ENCODE measurements at places on chromosomes 1 and 21.

DNA sequence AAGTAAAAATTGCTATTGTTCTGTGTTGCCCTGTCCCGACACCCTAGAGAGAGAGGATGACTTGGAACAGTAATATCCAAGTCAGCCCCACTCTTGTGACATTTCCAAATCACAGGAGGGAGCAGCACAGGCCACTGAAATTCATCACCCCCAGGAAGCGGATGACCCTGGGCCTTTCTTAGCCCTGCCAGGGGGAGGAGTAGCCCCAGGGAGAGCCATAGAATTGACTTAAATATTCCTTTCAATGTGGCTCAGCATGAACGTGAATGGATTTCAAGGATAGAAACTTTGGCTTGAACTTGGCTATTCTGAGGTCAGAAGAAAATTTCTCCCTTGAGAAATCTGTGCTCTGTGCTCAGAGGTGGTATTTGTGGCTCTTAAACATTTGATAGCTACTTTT, 80.6 kb downstream of the CENPF start:
- DNase-seq: no peak

DNA sequence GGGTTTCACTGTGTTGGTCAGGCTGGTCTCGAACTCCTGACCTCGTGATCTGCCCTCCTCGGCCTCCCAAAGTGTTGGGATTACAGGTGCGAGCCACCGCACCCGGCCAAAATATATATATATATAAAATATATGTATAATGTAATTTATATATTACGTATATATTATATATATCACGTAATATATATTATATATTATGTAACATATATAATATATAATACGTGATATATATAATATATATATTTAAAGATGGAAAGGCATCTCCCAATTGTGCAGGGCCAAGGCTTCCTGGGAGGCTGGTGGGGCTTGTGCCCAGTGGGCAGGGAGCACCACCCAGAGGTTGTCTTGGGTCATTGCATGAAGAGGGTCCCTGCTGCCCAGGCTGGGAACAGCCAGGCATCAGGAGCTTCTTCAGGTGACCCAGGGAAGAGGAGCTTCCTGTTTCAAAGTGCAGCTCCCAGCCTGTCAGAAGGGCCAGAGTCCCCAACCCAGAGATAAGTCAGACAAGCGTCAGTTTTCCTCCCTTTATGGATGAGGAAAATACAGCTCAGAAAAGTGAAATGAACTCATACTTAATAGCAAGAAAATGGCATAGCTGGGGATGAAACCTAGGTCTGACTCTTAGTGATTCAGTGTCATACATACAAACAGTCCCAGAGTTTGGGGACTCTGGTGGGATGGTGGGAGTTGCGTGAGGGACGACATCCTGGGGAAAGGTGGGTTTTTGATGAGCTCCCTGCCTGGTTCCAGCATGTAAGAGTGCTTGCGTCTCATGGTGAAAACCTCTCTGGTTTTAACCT, 12.0 kb downstream of the UBE2Q1 start:
- peak; percentile 18 for DNase-seq

- no peak for DNase-seq
These were observed 2.3 kb upstream of the AUNIP start for GRCh38 chr1:25861316-25862286.

GRCh38 chr1:89339039-89339438, 24.8 kb upstream of the GBP6 start:
- no peak for DNase-seq

DNA sequence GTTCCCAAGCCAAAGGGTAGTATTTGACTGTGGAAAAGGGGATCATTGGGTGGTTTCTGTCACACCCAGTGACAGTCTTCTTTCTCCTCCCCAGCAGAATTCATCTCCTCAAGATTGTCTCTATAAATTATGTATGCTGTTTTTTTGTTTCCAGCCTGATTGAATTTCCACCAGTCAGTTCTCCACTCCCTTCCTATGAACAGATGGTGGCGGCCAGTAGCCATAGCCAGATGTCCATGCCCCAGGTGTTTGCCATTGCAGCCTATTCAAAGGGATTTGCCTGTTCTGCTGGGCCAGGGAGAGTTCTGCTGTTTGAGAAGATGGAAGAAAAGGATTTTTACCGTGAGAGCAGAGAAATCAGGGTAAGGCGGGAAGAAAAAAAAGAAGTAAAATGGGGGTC, 12.9 kb downstream of the CFAP57 start:
- no peak for DNase-seq

DNA sequence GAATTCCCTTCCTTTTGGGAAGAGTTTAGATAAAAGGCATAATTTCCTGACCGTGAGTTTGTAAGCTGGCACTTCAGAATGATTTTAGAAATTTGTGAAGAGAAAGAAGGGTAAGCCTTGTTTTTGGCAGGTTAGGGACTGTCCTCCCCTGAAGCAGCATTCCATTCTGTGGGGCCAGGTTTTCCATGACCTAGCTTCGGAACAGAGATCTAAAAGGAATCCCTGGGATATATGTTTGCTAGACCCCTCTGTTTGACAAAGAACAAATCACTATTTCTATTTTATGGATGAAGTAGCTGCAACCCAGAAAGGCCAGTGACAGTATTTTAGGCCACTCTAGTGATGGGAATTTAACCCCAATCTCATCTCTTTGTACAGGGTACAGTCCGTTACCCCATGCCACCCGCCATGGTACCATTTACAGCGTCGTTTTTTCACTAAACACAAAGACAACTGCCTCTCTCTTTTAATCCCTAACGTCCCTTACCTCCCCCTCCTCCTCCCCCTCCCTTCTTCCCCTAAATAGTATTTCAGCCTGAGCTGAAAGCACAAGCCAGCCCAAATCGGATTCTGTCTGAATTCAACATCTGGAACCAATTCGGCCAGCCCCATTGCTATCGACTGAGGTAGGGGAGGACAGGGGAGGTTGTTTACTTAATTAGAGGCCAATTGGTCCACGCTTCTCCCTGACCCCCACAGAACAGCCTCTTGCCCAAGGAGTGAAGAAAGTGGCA, 23.4 kb upstream of the IKBKE start:
- DNase-seq: no peak

DNA sequence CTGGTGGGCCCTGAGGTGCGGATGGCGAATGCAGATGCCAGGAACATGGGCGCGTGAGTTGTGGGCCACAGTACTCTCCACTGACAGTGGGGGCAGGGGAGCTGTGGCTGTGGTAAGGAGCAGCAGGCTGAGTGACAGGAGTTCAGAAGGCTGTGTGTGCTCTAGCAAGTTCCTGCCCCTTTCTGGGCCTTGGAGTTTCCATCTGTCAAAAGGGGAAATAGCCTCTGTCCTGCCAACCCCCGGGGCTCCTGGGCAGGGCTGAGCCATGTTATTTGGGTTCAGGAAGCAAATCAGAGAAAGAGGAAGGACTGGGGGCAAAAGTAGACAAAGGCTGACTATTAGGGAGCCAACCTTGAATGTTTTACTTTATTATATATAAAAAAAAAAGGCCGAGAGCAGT, 19.5 kb upstream of the MFN2 start:
- no peak for DNase-seq

DNA sequence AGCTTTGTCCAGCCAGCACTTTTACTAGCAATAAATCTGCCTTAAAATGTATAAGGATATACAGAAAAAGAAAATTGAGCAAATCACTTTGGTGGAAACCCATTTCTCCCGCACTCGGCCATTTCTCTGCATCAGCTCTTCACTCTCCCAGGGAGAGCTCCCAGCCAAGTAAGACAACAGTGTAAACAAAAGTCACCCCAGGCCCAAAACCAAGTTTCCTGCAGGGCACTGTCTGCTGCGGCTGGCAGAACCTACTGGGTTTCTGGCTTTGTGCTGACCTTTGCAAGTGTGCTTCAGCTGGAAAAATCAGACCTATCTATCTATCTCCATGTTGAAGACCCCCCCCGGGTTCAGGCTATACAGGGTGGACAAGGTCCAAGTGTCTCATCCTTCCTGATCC, 476.7 kb upstream of the CAMK1G start:
- no peak for DNase-seq

GRCh38 chr1:27296773-27297291, 25.1 kb upstream of the TMEM222 start:
- DNase-seq: peak; percentile 62

DNA sequence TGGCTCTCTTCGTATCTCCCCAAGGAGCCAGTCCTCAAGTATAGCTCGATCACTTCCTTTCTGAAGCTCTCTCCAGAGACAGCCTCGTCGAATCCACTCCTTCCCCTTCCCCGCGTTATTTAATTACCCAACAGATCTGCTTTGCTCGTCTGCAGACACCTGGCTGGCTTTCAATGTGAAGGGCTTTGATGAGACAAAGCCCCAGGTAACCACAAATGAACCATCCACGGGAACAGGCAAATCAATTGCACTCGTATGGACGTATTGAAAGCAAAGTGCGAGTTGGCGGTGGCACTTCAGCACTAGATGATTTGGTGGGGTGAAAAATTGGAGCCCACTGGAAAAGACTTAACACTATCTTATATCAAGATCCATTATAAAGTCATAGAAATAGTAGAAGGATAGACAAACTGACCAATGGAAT, 364 bp upstream of the BCAR3 start:
- DNase-seq: no peak

- DNase-seq: no peak
These were observed 28.3 kb upstream of the ACOT11 start for GRCh38 chr1:54519709-54520108.

GRCh38 chr1:116911188-116911553, 1.5 kb downstream of the PTGFRN start:
- no peak for DNase-seq

GRCh38 chr1:7383671-7384520, 387.2 kb upstream of the VAMP3 start:
- DNase-seq: no peak

DNA sequence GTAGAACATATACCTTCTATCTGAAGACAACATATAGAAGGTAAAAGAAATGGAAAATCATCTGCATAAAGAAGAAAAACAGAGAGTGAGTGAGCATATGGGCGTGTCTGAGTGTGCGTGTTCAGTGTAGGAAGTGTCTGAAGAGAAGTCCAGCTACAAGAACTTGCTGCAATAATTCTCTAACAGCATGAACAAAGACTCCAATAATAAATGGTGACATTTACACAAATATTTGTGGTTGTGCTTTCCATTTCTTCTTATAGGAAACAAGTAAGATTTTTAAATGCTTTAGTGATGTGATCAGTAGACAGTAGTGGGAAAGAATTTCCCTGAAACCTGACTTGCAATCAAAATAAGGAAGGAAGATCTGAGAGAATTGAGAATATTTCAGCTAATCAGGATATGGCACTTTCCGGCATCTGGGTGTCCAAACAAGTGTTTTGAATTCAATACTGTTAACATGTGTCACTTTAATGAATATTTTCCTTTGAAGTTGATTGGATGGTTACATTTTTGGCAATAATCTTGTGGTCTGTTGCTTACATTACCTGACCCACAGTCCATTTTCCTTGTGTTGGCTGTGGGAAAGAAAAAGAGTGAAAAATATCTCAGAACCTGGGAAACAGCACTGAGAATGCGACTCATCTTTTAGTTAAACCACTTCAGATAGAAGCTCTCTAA, 154.0 kb downstream of the TGFB2 start:
- no peak for DNase-seq

GRCh38 chr1:84069236-84069845, 70.4 kb upstream of the TTLL7 start:
- no peak for DNase-seq

DNA sequence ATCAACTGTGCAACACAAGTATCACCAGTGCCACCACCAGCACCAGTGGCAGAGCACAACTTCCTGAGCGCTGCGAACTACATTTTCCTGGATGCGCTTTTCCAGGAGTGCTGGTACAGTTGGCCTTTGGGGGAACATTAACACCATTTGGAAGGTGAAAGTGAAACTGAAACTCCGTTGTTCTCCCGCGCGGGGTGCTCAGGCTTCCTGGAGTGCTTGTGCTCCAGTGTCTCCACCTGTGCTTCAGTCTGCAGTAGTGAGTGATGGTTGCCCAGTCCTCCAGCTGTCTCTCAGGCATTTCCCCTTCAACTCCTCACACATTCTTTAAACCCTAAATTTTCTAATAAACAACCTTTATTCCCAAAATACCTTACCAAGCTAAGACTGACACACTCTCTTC, 187.8 kb downstream of the LRRIQ3 start:
- DNase-seq: no peak

GRCh38 chr1:226091461-226091860, 28.9 kb downstream of the H3-3A start:
- no peak for DNase-seq

DNA sequence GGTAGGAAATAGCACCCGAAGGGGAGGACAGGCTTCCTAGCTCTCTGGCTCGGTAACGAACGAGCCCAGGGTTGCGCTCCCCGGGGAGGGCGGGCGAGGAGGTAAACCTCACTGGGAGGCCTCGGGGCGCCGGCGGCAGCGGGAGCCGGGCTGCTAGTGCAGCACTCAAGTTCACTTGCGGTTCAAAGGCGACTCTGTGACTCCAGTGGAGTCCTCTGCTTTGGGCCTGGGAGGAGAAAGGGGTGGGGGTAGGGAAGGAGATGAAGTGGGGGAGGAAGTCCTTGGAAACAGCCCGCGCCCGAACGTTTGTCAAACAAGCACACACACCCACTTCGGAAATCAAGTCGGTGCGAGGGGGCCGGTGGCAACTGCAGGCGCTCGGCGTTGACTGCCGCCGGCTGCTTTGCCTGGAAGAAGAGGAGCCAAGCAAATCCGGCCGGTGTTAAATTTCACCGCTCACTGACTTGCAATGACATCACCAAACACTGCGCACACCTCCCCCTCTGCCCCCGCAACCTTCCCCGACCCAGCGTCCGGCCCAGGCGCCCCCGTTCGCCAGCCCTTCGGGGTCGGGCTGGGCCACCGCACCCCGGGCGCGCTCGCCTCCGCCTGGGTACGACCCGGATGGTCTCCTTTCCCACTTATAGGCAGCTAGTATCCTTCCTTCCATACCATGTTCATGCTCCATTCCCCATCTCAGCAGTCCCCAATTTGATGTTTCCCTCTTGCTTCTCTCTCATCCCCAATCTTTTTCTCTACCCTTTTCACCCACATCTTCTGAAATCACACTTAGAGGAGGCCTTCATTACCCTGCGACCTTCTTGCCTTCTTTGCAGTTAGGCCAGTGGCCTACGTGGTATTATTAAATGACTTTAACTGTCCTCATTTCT, at the start of gene COL24A1:
Gene COL24A1, minus strand, starts transcription at position 207 of the 890 bp plus-strand sequence. CDS start 376 bp downstream, outside the sequence.
- DNase-seq: no peak

GRCh38 chr1:84347271-84347931, 45.9 kb downstream of the SAMD13 start:
- no peak for DNase-seq

DNA sequence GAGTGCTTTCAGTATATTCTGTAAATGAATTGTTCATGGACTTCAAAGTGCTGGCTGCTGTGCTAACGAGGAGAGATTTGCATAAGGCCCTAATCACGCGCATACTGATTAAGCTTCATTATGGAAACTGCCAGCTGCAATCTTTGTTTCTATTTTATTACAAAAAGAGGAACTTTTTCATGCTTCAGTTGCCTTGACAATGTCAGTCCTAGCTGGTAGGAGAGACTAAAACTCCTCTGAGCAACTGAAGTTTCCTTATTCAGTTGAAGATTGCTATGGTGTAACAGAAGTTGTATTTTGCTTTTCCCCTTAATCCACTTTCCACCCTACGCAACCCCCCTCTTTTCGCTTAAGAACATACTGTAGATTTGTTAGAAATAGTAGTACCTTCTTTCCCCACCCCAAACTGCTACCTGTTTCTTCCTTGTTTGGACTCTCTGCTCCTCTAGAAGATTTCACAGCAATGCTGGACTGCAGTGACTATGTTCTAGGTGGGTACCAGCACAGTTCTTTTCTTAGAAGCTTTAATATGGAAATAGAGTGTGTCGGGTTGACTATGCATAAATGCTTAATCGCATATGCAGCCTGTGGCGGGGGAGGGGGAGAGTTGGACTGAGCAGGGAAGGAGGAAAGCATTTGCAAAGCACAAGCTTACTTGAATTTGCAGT, 108.3 kb downstream of the POU2F1 start:
- DNase-seq: no peak

Data from activated gamma-delta T cell treated with anti-CD3 and anti-CD28 coated beads, Interleukin-2, amount 50 U/mL, for 16 hours (primary cell).